A549 (cell line): ENCODE measurements at places on chromosomes 12 and 14. TPM values are rescaled to one million over a fixed set of nuclear protein-coding genes. Genes with fewer than 3 reads are reported as not detected.

Gene KLRG1
- 3.8 to 5.1 TPM (median 4.8 TPM) in 3 replicates for polyA plus RNA-seq

Gene ALG10
- 5.8 to 6.2 TPM (median 5.9 TPM) in 3 replicates for polyA plus RNA-seq

Gene ABHD4
- polyA plus RNA-seq, result 63.4 to 70.7 TPM (median 66.5 TPM) in 3 replicates

Gene TAS2R8
- polyA plus RNA-seq, result not detected in 3 replicates

Gene CD163L1
- polyA plus RNA-seq, result 0.22 to 0.34 TPM (median 0.22 TPM) in 3 replicates

Gene NGB
- not detected in 3 replicates for polyA plus RNA-seq

Gene EPYC
- polyA plus RNA-seq, result not detected in 3 replicates

Gene LTB4R
- polyA plus RNA-seq, result 8.3 to 9.4 TPM (median 8.3 TPM) in 3 replicates

Gene HOXC10
- 2.1 to 4.3 TPM (median 3.2 TPM) in 3 replicates for polyA plus RNA-seq

Gene BCAT1
- polyA plus RNA-seq, result 10.4 to 12.2 TPM (median 10.5 TPM) in 3 replicates

Gene CLMN
- 2.9 to 4.3 TPM (median 3.3 TPM) in 3 replicates for polyA plus RNA-seq

Gene PLEK2
- polyA plus RNA-seq, result 13.0 to 16.1 TPM (median 14.6 TPM) in 3 replicates

Gene DPPA3
- not detected in 3 replicates for polyA plus RNA-seq

Gene CCDC198
- polyA plus RNA-seq, result 7.1 to 8.1 TPM (median 7.8 TPM) in 3 replicates

Gene TRPV4
- polyA plus RNA-seq, result 0.05 to 0.15 TPM (median 0.09 TPM) in 3 replicates

DNA sequence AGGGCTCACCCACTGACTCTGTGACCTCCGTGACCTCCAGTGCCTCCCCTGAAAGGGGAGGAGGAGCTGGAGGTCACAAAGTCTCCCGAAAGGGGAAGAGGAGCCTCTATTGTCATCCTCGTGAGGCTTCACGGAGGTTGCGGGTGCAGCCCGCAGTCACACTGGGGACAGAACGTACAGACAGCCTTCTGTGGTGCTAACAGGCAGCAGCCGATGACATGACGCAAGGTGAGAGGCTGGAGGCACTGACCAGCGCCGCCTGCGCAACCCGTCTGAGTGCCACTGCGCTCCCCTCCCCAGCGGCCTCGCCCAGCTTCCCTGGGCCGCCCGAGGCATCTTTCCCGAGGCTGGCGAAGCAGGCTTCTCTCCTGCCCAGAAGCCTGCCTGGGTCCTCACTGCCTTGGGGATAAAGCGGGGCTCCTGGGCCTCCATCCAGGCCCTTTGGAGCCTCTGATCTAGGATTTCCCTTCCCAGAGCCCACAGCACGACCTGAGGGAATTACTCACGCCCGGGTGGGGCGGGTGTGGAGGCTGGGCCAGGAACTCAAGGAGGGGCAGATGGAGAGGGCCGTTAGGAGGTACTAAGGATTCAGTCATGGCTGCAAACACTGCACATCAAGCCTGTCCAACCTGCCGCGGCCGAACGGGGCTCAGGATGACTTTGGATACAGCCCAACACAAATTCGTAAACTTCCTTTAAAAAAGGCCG lies 12.3 kb upstream of the LBHD2 start:
- DNase-seq, result no peak

- DNase-seq, result peak; percentile 30
Observed at GRCh38 chr14:21191809-21192446, 36.1 kb upstream of the OR5AU1 start.

GRCh38 chr12:86407620-86408208 lies 151.5 kb upstream of the MGAT4C start:
- no peak for DNase-seq

GRCh38 chr12:55850893-55851292 lies 8.2 kb upstream of the MMP19 start:
- no peak for DNase-seq

GRCh38 chr12:104738331-104738730 lies 219.8 kb downstream of the SLC41A2 start:
- no peak for DNase-seq

- peak; percentile 68 for DNase-seq
Observed at GRCh38 chr14:67186789-67187584, 2.3 kb upstream of the GARIN2 start.

GRCh38 chr12:120536064-120536791 lies 2.1 kb downstream of the RNF10 start:
- no peak for DNase-seq

DNA sequence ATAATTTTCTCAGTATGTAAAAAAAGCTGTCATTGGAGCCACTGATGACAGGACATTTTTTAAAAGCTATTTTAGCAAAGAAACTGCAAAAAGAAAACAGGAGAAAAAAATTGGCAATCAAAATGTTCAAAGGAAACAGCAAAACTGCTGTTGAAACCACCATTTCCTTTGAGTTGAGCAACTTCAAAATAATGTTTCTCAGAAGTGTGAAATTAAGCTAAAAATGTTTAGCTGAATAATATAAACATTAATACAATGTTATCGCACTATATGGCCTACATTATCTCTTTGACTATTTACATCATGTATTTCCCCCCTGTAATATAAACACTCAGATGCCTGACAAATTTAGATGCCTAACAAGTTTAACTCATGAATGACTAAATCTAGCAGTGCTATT lies 23.4 kb upstream of the GLIPR1 start:
- no peak for DNase-seq

- DNase-seq, result no peak
Observed at GRCh38 chr14:67764496-67764895, 51.9 kb downstream of the ZFYVE26 start.

DNA sequence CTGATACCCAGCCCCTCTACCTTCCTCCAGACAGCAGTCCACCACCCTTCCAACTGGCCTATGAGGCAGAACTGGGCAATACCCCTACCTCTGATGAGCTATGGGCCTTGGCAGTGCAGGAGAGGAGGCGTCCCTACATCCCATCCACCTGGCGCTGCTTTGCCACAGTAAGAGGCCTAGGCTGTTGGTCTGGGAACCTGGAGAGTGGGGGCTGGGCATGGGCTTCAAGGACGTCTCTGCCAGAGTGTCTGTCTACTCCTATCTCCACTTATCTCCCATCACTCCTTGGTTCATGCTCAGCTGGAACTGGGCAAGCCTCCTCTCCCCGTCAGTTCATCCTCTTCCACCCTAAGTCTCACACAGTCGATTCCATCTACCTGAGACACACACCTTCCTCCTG lies 6.5 kb downstream of the AMHR2 start:
- no peak for DNase-seq

DNA sequence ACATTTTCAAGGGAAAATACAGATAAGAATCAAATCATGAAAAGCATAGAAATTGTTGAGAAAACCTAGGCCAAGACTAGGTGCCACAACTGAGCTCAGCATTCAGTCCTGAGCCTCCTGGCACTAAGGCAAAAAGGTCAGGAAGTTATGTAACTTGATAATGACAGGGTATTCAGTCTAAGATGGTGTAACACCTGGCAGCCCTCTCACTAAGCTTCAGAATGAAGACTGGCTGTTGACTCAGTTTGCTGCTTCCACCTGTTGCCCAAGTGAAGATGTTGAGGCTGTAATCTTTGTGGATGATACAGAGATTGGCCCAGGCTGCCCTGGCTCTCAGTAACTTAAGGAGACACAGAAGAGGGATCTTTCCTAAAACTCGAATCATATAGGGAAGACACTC lies 19.6 kb downstream of the PROX2 start:
- DNase-seq, result no peak

- no peak for DNase-seq
Observed at GRCh38 chr14:40903709-40904108, 703.0 kb upstream of the LRFN5 start.

DNA sequence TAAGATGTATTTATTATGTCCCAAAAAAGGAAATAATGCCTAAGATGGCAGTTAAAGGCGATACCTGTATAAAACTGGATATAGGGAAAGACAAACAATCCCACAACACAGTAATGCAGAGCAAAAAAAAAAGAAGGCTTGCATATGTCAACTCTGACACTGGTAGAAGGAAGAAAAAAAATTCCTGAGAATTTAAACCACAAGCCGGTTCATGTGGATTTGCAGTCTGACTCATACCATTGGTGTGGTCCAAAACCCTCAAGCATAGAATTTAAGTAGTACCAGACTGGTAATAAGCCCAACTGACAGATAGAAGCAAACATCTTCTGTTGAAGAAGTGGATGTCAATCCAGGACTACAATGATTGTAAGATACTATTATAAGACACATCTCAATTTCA lies 7.2 kb downstream of the DNAI7 start:
- DNase-seq, result no peak

DNA sequence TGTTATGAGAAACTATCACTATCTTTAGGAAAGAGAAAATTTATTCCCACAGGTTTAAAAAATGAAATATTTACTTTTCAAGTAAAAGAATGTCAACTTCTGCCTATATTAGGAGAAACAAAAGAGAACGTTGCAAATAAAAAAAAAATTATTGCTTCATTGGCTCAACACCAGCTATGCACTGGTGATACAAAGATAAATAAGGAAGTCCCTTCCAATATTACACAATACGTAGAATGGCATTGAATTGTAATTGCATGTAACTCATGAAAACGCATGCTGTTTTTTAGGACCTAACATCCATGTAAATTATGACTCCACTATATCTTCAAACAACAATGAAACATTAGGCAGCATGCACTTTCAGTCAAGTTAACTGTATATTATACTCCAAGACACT lies 56.4 kb upstream of the RERGL start:
- no peak for DNase-seq

DNA sequence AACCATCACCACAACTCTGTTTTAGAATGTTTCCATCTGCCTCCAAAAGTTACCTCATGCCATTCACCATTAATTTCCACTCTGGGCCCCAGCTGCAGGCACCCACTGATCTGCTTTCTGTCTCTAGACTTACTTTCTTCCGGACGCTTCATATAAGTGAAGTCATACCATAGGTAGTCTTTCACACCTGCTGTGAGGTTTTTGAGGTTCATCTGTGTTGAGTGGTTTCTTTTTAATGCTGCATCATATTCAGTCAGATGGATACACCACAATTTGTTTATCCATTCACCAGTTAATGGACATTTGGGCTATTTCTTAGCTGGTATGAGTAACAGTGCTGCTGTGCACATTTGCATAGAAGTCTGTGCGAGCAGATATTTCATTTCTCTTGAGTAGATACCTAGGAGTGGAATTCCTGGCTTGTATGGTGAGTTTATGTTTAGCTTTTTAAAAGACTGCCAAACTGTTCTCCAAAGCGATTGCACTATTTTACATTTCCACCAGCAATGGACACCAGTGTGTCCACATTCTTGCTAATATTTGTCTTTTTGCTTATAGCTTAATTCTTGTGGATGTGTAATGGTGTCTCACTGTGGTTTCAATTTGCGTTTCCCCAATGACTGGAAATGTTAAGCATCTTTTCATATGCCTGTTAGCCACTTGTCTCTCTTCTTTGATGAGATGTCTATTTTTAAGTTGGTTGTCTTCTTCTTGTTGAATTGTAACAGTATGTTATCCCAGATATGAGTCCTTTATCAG lies 48.3 kb downstream of the ZFYVE21 start:
- no peak for DNase-seq

GRCh38 chr12:101749657-101750056 lies 10.4 kb upstream of the SYCP3 start:
- no peak for DNase-seq

DNA sequence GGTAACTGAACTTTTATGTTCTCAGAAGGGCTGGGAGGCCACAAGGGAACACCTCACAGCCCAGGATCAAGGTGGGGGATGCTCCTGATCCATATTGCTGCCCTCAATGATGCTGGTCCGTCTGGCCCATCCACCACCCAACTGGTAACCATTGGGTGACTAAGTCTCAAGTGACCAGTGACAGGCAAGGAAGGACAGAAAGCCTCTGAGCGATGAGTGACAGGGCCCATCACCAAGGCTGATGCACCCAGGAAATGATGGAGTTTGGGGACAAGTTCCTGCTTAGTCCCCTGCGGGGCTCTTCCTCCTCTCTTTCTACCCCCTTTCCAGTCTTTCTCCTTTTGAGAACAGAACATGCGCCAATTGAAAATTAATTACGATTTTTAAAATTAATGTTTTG lies 2.6 kb upstream of the MMP19 start:
- no peak for DNase-seq

DNA sequence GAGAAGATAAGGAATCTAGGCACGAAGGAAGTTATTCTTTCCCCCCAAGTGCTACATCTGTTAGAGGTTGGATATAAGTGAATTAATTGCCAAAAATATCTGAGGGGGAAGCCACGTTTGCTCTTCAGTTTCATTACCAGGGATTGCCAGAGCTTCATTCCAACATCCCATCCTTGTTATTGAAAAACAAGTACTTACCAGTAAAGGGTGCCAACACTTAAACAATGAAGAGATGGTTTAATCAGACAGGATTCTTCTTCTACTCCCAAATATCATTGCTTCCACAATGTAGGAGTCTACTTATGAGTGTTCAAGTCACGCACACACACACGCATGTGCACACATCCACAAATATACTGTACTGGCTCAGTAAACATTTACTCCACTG lies 312.4 kb downstream of the RPAP3 start:
- DNase-seq, result no peak

- DNase-seq, result no peak
Observed at GRCh38 chr12:10135126-10135525, 5.1 kb upstream of the CLEC7A start.

DNA sequence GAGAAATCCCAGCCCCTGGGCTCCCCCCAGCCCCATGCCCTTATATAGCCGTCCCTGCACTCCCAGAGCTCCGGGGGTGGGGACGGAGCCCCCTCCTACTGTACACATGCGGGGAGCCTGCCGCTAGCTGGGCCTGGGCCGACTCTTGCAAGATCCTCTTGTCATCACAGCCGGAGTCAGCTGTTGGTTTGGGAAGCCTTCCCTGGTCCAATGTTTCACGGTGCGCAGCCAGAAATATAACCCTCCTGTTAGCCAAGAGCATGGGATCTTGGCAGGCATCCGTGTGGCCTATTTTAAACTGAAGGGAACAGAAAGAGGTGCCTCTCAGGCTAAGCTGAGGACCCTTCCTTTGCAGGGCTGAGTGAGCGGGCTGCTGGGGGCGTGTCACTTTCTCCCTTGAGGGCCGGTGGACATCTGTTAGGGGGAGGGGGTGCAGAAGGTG lies 175.3 kb downstream of the TSPAN9 start:
- no peak for DNase-seq

- DNase-seq, result no peak
Observed at GRCh38 chr14:33393231-33393894, 454.7 kb downstream of the NPAS3 start.

DNA sequence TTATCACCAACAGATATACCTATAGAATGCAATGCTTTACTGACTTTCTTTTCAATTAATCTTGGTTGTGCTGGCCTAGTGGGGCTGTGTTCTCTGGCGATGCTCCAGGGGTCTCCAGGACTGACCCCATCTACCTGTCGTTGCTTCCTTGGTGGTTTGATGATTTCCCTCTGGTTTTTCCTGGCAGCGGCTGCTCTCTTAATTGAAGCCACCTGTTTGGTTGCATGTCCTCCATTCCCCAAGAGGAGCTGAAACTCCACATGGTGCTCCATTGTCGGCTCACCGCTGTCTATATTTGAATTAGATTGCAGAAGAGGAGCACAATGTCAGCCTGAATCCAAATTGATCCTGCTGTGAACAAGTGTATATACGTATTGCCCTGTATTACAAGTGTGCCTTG lies 7.1 kb upstream of the IFNG-AS1 start:
- no peak for DNase-seq

DNA sequence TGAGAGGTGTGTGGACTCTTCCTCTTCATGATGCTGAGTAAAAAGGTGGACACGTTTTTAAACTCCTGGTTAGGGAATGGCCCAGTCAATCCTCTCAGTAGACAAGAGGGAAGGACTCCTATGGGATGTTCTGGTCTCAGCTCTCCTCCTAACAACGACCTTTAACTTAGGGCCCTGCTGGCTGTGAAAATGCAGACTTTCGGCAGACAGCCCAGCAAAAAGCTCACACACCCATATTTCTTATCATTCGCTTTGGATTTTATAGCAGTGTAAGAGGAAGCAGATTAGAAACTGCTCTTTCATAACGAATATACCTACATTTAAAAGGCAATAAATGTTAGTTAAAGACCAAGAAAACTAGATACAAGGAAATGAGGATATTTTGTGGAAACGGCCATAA lies 18.0 kb upstream of the YARS2 start:
- DNase-seq, result no peak

GRCh38 chr12:12985817-12986408 lies 14.2 kb downstream of the HEBP1 start:
- peak; percentile 58 for DNase-seq
